ENCODE measurements at places on chromosomes 1 and 21.

GRCh38 chr21:42198929-42199867 is 19.7 kb upstream of the ABCG1 start:
- DNase-seq: no peak

DNA sequence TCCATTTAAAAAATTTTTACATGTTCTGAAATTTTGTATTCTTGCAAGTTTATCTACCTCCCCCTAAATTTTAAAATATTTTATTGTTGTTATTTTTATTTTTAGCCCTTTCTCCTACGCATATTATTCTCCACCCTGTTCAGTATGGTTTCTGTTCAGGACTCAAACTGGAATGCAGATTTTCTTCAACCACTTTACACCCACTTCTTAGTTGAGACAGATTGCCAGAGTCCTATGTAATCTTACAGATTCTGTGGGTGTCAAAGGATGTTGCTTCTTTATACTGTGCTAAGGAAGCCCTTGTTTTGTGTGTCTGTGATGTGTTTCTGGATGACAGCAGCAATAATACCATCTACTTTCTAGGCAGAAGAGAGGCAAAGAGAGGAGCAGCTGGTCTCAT is 20.7 kb upstream of the PPP1R8 start:
- DNase-seq: no peak

GRCh38 chr1:234412830-234413229 is 39.6 kb downstream of the COA6 start:
- DNase-seq: no peak

- no peak for DNase-seq
These were observed 19.4 kb downstream of the ACOT7 start for GRCh38 chr1:6373961-6374720.

- no peak for DNase-seq
These were observed 27.7 kb downstream of the ARHGEF19 start for GRCh38 chr1:16184557-16185303.

GRCh38 chr1:208587110-208587509 is 342.9 kb upstream of the PLXNA2 start:
- DNase-seq: no peak

DNA sequence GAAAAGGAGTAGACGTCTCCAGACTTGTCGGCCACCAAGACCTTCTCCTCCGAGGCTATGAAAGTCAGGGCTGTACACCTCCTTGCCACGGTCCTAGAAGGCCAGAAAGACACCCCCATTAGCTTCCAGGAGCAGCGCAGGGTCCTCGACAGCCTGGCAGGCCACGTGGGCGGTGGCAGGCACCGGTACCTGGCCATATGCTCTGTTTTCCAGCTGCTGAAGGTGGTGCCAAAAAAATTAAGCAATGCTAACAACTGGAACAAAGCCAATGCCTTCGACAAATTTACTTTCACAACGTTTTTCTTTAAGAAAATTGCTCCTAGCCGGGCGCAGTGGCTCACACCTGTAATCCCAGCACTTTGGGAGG is 15.9 kb downstream of the WDR4 start:
- DNase-seq: no peak

GRCh38 chr1:241639623-241640148 is 483 bp downstream of the CHML start:
- peak; percentile 49 for DNase-seq

GRCh38 chr1:207172321-207172720 is 68.3 kb downstream of the C4BPA start:
- no peak for DNase-seq

DNA sequence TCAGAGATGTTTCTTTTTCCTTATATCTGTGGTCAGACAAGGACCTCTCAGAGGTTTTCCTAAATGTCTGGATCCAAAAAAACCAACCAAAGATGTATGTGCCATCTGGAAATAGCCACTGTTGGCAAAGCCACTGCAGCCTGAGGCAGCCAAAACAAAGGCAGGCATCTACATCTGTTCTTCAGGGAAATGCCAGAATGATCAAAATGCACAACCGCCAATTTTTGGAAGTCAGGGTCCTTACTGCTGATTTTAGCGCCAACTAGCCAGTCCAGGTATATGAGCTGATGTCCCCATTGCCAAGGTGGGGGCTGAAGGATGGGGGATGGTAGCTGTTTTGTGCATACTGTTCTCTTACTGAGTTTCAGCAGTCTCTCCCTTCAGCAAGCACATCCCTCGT is 45.9 kb downstream of the SYT14 start:
- DNase-seq: no peak

DNA sequence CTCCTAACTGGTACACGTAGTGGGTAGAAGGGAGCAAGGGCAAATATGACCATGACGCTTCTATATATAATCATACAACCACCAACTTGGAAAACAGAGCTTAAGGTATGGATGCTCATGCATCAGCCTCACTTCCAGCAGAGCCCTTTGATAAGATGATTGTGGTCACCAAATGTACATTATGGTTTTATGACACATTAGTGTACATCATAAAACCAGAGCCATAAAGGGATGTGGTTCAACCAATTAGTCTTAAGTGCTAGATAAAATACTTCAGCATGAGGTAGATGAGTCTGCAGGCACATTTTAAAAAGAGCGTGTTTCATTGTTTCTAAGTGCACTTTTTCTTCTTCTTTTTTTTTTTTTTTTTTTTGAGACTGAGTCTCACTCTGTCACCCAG is 43.7 kb downstream of the NIBAN1 start:
- DNase-seq: no peak

DNA sequence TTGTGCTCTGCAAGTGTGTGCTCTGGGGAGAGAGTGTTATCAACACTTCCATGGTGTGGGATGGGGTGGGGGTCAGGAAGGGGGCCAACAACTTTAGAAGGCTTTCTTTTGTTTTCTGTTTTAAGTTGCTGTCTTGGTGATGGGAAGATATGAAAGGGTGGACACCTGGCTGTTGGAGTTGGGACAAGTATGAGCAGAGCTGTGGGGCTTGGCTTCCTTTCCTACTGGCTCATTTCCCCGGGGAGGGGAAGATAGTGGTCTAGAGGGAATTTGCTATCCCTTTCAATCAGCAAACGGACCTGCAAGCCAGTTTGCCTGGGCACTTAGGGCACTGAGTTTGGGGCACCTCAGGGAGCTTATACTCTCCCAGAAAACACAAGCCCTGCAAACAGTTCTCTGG is 19.2 kb downstream of the IER5 start:
- no peak for DNase-seq

DNA sequence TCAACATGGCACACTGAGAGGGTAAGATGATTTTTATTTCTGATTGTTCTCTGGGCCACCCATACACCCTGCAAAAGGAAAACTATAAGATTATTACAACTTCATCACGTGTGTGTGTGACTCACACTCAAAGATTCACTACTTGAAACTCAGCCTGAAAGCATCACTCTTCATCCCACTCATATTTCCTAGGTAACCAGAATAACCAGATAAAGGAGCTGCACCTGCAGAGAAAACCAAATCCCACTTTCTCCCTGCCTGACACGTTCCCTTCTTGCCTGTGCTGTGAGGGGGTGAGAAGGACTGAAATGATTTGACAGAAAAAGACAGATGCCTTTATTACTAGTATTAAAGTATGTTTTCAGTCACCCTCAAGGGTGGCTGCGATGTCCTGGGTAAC is 131.6 kb downstream of the TGFBR3 start:
- DNase-seq: peak; percentile 46

GRCh38 chr1:180267211-180267561 is 37.1 kb downstream of the LHX4 start:
- no peak for DNase-seq

GRCh38 chr1:198574325-198574724 is 33.8 kb upstream of the ATP6V1G3 start:
- DNase-seq: no peak

- no peak for DNase-seq
These were observed 602 bp downstream of the KIAA0319L start for GRCh38 chr1:35556484-35557117.

DNA sequence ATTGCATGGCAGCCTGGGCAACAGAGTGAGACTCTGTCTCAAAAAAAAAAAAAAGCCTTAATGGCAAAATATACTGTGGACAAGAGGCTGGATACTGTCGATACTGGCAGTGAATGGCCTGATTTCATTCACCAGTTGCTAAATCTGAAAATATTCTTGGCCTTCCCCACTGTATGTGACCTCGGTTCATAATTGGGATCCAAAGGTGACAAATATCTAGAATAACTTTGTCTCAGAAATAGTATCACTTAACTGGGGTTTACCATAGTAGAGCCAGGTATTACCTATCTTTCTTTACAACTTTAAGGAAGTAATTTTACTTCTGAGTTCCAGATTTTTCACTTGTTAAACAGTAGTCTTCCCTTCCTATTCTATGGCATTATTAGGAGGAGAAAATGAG is 8.4 kb downstream of the MTF2 start:
- DNase-seq: no peak

DNA sequence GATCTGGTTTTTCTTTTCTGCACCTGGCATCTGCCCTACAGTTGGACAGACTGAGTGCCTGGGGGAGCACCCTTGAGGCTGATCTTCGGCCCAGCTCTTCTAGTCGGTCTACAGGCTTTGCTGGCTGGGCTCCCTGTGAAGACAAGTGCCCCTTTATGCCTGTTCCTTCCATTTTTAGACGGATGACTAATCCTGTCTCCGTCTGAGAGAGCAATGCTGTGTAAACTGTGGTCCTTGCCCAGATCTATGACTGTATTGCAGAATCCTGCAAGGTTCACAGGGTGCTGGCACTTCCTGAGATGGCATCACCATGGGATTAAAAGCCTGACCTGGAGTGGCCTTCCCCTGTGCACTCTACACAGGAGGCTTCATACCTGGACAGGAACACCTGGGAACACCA is 47.6 kb upstream of the SAMD13 start:
- no peak for DNase-seq

- DNase-seq: no peak
These were observed 82.0 kb upstream of the HIVEP3 start for GRCh38 chr1:42000766-42001165.

- no peak for DNase-seq
These were observed 13.1 kb upstream of the NHLH2 start for GRCh38 chr1:115854005-115854404.

DNA sequence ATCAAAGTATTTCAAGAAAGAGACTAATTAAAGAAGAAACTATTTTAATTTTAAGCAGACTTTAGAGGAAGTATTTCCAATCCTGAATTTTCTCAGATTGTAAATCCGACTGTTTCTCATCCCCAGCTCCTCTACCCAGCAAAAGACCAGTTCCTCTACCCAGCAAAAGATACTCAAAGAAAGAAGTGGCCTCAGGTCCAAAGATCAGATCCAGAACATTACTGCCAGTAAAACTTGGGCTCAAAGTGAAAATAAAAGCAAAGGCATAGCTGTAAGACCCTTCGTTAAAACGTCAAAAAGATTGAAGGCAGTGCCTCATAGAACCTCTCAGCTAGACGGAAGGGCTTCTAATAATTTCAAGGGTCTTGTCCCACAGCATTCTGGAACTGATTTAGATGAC is 50.0 kb downstream of the LRRC8B start:
- no peak for DNase-seq

DNA sequence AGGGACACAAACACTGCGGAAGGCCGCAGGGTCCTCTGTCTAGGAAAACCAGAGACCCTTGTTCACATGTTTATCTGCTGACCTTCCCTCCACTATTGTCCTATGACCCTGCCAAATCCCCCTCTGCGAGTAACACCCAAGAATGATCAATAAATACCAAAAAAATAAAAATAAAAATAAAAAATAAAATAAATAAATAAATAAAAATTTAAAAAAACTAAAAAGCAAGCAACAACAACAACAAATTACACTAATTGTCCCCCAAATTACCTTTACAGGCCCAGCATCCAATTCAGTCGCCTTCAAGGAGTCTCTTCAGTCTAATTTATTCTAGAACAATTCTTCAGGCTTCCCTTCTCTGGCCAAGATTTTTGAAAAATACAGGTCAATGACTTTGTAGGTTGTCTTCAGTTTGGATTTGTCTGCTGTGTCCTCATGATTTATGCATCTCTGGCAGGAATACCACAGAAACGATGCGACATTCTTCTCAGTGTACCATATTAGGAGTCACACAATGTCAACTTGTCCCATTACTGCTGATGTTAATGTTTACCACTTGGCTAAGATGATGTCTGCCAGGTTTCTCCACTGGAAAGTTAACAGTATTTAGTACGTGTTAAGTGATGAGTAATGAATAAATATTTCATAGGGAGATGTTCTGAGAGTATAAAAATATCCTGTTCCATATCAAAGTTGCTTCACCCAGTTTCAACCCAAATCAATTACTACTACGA is 20.3 kb upstream of the BMP8B start:
- no peak for DNase-seq

DNA sequence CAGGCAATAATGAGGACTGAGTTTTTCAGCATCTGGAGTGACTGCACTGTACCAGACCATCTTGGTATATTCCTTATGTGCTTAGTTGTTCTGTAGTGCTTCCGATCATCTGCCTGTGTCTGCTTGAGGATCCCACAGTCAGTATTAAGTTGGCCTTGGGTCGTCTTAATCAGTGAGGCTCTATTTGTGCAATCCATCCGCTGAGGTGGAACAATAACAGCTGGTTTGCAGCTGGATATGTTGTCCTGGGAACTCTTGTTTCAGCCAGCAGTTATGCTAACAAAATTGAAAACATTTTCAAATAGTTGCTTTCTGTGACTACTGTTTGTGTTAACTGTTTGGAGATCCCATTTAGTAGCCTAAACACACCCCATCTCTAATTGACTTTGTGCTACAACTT is 73.7 kb downstream of the LAMC1 start:
- no peak for DNase-seq

Data from activated naive CD8-positive, alpha-beta T cell treated with anti-CD3 and anti-CD28 coated beads, Interleukin-2, amount 50 U/mL, for 24 hours (primary cell).